ENCODE measurements at places on chromosomes 7 and 10.

- no peak for DNase-seq
Measured at GRCh38 chr7:158386866-158387545, 200.6 kb downstream of the PTPRN2 start.

GRCh38 chr7:142992427-142992826 lies 30.3 kb upstream of the KEL start:
- no peak for DNase-seq

DNA sequence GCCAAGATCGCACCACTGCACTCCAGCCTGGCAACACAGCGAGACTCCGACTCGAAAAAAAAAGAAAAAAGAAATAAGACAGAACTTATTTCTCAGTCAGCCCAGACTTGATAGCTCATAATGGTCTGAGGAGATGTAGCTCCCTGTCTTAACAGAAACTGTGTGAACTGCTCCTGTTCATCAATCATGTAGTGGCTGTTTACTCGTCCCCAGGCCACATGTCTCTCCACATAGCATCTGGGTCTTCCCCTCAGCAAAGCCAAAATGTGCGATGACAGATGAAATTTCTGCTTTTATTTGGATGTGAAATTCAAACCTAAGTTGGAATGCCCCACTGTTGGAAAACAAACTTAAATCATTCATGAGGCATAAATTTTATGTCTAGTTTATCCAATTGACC lies 219.0 kb downstream of the CACNA2D1 start:
- DNase-seq, result no peak

DNA sequence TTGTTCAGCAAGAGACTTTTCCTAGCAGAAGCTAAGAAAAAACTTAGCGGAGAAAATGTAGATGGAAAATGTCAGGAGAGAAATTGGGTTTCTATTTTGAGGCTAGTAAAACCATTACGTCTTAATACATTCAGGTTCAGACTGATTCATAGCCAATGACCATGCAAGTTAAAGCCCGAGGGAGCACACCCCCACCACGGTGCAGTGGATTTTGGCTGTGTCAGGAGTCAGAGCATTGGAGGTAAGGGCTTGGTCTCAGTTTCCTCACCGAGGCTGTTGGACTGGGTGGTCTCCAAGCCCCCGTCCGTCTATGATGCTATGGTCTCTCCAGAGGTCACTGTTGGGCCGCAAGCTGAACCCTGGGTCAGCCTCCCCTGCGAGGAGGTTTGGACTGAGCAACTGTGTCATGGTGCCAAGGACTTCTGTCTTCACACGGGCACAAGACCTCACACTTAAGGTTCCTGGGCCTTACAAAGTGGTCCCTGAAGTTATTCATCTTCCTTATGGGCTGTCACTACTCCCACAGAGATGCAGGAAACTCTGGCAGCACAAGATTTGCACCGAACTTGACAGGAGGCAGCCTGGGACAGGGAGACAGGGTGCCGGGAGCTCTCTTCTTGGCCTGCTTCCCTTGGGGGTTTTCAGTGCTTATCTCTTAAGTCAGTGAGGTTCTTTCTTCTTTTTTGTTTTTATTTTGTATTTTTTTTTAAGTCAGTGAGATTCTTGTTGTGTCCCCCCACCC lies 186.8 kb downstream of the PHTF2 start:
- DNase-seq, result no peak

- DNase-seq, result no peak
Measured at GRCh38 chr10:74518061-74518460, 308.3 kb upstream of the KAT6B start.

Data from T-helper 22 cell (primary cell).